ENCODE measurements at places on chromosomes 2 and 18.
A peak's percentile ranks its signal among the peaks of the same experiment; 100 is the strongest.

DNA sequence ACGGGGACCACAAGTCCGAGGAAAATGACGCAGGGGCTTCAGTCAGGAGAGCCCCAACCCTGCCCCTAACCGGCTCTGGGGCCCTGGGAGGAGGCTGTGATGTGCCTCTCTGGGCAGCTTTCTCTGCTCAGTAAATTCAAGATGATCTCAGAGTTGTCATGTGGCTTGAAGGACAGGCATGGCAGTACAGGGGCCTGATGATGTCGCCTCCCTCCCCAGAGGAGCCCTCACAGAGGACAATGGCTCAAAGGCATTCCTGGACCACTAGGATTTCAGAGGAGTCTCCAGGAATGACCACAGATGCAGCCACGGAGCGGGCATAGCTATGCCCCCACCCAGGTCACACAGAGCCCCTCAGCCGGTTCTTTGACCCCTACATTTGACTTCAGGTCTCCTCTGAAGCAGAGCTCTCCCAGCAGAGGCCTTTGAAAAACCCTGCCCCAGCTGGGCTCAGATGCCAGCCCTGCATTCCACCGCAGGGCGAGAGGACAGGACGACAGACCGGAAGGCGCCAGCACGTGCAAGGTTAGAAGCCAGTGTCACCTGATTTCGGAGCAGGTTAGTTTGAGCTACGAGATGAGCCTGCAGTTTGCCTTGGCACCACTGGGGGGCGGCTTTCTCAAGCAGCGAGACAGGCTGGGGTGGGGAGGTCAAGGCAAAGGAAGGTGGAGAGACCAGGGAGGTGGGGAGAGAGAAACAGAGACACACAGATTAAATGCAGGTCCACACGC, 39.2 kb downstream of the BIN1 start:
- peak; percentile 68 for DNase-seq

GRCh38 chr2:3651691-3652648, 6.0 kb upstream of the ALLC start:
- no peak for DNase-seq

- no peak for DNase-seq
These were observed 92.0 kb downstream of the DPP10 start for GRCh38 chr2:114534116-114535084.

DNA sequence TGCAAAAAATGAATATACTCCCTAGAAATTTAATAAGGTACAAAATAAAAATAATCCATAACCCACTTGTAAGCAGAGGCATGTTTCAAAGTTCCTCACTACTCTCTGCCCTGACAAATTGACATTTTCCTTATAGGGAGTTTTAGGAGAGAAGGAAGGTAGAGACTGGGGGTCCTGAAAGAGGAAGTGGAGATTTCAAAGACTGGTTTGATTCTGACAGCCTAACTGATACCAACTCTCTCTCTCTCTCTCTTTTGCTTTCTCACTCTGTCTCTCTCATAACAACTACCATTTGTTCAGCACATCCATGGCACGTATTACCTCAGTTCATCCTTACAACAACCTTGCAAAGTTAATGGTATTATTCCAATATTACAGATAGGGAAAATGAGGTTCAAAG, 18.6 kb downstream of the FZD7 start:
- no peak for DNase-seq

- DNase-seq, result peak; percentile 79
These were observed 15.6 kb downstream of the BAZ2B start for GRCh38 chr2:159600752-159601151.

DNA sequence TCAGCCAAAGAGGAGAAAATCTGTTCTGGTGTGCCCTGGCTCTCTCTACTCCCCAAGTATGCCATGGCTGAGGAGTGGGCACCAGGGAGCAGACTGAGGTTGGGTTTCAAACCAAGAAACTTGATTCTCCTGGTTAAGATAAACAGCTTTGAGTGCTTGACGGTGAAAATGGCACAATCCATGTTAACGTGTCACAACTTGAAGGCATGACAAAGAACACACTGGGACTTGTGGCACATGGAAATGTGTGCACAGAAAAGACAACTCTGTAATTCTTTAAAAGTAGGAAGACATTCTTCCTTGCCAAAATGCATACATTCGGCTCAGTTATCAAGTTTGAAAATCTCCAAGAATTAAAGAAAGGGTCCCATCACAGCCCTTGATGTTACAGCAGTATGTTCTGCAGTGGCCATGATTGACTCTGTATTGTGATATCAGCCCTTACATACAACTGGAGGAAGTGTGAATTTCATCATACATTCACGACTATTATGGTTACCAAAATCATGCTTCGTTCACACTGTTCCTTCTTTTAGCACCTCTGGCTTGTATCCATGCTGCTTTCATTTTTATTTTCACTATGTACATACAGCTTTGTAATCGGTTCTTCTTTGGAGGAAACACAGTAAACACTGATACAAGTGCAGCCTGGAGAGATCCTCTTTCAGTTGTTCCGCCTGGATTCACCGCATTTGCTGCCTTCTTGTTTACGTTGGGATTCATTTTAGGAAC, 15.6 kb upstream of the ACTG2 start:
- DNase-seq, result no peak

- DNase-seq, result peak; percentile 77
These were observed 1.6 kb downstream of the EHD3 start for GRCh38 chr2:31235504-31235902.

DNA sequence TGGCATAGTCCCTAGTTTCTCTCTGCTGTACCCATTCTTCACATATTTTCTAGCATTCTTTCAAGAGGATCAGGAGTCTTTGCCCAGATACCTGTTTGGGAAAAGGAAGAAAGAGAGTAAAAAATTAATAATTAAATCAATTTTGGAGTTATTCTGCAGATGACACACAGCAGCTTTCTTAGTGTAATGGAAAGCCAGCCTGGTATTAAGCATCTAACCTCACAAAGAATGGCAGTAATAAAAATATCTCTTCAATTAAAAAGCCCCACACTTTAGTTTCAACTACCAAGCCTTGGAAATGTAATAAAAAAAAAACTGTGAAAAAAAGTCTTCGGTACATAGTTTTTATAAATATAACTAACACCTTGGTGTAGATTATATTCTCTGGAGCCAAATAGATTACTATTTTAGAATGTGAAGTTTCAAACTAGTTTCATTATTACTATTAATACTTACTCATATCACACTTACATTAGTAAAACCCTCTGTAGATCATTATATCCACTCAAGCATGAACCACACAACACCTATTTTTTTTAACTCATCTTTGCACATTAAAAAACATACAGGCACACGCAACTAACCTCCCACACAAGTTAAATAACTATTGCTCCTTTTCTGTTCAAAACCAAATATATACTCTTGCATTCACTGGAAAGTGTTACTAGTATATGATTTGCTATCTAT, 90.9 kb downstream of the GPD2 start:
- no peak for DNase-seq

GRCh38 chr2:53018825-53019425, 748.7 kb upstream of the CHAC2 start:
- DNase-seq, result peak; percentile 52
